ENCODE measurements at places on chromosomes 1 and 21. TPM values are rescaled to one million over a fixed set of nuclear protein-coding genes. Genes with fewer than 3 reads are reported as not detected.

SAMSN1 gene
- 2.2 TPM for total RNA-seq

CRP gene
- not detected for total RNA-seq

HCRTR1 gene
- not detected for total RNA-seq

RPS6KA1 gene
- 27.3 TPM for total RNA-seq

PDC gene
- total RNA-seq, result not detected

PRELP gene
- 1.5 TPM for total RNA-seq

SLC25A34 gene
- 0.68 TPM for total RNA-seq

FAM3B gene
- total RNA-seq, result 23.3 TPM

GBP4 gene
- total RNA-seq, result 1.0 TPM

OLIG2 gene
- not detected for total RNA-seq

HAO2 gene
- total RNA-seq, result not detected

CTSK gene
- 7.7 TPM for total RNA-seq

MIB2 gene
- 87.5 TPM for total RNA-seq

F11R gene
- 137 TPM for total RNA-seq

SLC22A15 gene
- 6.6 TPM for total RNA-seq

DYNLT4 gene
- total RNA-seq, result not detected

RHOU gene
- total RNA-seq, result 2.1 TPM

RASSF5 gene
- total RNA-seq, result 38.7 TPM

KRTAP15-1 gene
- total RNA-seq, result not detected

SPRR1A gene
- 1,843 TPM for total RNA-seq

PDE4DIP gene
- total RNA-seq, result 8.9 TPM

TLR5 gene
- total RNA-seq, result 11.1 TPM

FCER1G gene
- 0.76 TPM for total RNA-seq

All from esophagus mucosa (tissue), 1 donor.